ENCODE measurements at places on chromosomes 13 and 19.
A peak's percentile ranks its signal among the peaks of the same experiment; 100 is the strongest.

DNA sequence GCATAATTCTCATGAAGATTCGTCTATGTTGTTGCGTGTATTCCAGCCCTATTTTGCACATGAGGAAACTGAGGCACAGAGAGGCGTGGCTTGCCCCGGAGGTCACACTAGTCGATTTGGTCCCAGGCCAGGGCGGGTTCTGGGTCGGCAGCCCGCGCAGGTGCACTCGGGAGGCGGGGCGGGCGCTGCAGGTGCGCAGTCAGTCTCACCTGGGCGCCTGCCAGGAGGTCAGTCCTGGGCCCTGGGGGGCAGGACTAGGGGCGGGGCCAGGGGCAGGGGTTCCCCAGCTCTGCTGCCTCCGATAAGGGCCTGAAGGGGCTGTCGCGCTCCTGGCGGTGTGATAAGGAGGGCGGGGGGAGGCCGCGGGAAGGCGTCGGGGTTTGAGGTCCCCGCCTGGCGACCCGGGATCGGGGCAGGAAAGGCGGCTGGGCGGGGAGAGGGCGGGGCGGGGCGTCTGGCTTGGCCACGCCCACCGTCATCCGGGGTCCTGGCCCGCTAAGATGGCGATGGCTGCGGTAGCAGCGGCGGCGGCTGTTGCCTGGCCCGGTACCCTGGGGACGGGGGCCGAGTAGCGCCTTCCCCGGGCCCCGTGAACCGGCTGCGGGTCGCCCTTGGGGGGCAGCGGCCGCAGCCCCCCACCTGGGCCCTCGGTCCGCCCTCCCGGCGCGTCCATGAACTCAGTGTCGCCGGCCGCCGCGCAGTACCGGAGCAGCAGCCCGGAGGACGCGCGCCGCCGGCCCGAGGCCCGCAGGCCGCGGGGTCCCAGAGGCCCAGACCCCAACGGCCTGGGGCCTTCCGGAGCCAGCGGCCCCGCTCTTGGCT lies at the start of gene ATG4D:
ATG4D (plus strand) TSS at position 485 of the 822 bp plus-strand sequence; CDS start at position 672, 187 bp downstream.
- peak; percentile 95 for DNase-seq

DNA sequence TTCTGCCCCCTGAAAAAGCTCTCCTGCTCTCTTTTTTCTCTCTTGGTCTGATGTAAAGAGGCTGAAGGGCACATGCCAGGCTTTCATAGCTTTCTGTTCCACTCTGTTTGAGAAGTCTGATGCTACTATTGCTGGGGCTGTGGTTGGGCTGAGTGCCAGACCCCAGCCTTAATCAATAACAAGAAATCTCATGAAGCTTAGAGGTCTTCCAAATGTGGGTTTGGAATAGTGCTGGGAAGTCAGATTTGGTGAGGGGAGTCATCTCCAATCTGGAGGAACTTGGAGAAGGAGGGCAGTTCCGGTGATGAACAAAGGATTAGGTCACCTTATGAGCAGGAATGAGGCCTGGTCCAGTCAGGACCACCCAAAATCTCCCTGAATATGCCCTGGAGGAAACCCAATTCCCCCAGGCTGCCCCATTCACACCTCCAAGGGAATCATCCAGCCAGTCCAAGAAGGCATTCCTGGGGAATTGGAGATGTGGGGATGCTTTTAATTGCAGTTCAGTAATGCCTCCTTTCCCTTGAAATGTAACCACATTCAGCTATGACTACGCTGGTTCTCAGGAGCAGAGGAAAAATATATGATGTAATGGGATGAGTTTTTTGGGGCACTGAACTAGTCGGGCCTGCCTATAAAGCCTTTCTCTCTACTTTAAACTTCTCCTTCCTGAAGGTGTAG lies 102.0 kb downstream of the STARD13 start:
- DNase-seq = no peak

DNA sequence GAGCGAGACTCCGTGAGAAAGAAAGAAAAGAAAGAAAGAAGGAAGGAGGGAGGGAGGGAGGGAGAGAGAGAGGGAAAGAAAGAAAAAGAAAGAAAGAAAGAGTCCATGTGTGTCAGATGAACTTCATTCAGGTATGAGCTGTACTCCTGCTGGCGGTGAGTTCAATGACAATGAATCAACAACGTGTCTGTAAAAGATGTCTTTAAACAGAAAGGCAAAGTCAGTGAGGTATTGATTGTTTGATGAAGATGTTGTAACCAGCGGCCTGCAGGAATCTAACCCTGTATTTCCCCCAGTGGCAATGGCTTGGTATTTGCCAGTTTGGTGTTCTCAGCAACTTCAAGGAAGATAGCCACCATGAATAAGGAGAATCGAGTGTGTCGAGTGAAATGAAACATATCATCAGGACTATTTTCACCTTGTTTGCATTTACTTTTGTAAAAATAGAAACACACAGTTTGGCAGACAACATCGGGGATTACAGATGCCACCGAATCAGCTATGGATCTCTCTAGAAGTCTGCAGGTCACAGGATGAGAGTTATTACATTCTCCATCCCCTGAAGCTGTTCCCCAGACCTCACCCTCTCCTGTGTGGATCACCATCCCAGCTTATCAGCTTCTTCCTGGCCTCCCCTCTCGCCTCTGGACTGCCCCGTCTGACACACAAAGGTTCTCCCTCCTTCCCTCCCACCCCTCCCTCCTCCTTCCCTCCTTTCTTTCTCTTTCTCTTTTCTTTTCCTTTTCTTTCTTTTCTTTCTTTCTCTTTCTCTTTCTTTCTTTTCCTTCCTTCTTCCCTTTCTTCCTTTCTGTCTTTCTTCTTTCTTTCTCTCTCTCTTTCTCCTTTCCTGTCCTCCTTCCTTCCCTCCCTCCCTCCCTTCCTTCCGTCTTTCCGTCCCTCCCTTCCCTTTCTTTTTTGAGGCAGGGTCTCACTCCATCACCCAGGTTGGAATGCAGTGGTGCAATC lies 8.2 kb upstream of the SBK3 start:
- DNase-seq = no peak

- DNase-seq = no peak
Observed at GRCh38 chr13:38970380-38971051, 20.1 kb downstream of the STOML3 start.

- no peak for DNase-seq
Observed at GRCh38 chr19:32349051-32349450, 3.6 kb downstream of the ZNF507 start.

DNA sequence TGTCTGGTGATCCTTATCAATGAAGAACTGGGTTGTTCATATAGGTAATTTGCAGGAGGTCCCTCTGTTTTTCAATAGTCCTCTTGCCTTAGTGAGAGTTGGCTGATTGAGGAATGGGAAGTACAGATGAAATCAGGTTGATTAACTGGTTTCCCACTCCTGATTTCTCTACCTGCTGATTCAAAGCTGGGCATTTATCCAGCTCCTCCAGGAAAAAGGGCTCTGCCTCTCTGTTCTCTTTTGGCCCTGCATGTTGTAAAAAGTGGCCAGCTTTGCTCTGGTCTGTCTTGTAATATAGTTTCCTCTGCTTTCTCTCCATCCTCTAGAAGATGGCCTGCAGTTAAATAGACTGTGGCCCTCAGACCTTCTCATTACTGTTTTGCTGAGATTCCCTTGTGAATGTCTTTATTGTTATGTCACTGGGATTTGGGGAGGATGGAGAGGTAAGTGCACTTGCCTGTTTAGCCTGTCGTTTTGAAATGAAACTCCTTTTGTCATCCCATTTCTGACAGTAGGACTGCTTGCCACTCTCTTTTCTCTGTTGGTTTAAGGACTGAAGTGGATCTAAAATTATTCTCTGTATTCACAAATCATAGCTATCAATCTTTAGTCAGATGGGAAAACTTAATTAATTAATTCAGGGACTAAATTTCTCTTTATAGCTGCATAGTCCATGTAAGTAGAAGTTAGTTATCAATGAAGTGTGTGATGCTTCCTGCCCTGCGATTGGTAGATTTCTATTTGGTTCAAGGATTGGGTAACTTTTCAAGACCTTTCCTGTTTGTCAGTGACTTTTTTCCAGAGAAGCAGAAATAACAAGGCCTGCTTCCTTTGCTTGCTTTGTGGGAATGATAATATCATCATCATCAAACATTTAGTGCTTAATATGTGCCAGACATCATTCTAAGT lies 28.5 kb downstream of the GARRE1 start:
- peak; percentile 43 for DNase-seq

GRCh38 chr13:95235199-95235756 lies 66.0 kb downstream of the ABCC4 start:
- no peak for DNase-seq
